ENCODE measurements at places on chromosomes 1 and 21. TPM values are rescaled to one million over a fixed set of nuclear protein-coding genes. Genes with fewer than 3 reads are reported as not detected.

The PBX1 gene
- 0.51 TPM for total RNA-seq

The OR2L5 gene
- total RNA-seq, result not detected

The NCF2 gene
- total RNA-seq, result 8.0 TPM

The CDC20 gene
- total RNA-seq, result 123 TPM
